ENCODE measurements at places on chromosomes 16 and 17.

DNA sequence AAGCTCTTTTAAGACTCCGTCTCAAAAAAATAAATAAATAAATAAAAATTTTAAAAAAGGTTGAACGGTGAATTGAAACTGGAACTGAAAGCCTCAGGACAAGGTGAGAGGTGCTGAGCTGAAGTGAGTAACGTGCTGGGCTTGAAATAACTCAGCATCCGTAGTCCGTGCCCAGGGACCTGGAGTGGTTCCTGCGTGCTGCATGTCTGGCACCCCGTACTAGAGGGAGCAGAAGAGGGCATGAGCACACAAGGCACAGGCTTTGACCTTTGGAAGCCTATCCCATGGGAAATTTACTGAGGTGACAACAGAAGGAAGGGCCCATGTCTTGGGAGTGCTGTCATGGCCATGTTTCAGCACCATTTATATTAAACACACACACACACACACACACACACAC, 4.5 kb upstream of the MEIOB start:
- no peak for DNase-seq

- DNase-seq: no peak
Measured at GRCh38 chr17:34081269-34081668, 173.8 kb upstream of the CCL2 start.

- DNase-seq: peak; percentile 71
Measured at GRCh38 chr16:67246081-67246755, 1.1 kb downstream of the FHOD1 start.

GRCh38 chr16:85733155-85733838, 17.6 kb downstream of the C16orf74 start:
- no peak for DNase-seq

- peak; percentile 75 for DNase-seq
Measured at GRCh38 chr16:11411059-11411550, 65.8 kb downstream of the RMI2 start.

DNA sequence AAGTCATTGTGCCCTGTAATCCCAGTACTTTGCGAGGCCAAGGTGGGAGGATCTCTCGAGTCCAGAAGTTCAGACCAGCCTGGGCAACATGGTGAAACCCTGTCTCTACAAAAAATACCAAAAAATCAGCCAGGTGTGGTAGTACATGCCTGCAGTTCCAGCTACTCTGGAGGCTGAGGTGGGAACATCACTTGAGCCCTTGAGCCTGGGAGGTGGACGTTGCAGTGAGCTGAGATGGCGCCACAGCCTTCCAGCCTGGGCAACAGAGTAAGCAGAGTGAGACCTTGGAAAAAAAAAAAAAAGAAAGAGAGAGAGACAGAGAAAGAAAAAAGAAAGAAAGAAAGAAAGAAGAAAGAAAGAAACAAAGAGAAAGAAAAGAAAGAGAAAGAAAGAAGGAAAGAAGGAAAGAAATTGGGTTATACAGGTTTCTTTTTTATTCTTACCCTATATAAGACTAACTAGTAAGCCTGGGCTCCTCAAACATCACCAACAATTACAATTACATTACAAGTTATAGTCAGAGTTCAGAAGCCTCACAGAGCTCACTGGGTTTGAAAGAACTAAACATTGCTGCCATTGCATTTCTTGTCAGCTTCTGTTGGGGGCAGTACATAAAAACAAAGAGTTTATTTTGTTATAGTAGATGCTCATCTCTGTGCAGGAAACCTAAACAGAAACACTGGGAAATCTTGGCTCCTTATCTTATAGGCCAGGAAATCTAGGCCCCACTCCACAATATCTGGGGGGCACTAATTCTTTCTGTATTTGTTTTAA, 6.7 kb upstream of the ABCA9 start:
- DNase-seq: no peak

DNA sequence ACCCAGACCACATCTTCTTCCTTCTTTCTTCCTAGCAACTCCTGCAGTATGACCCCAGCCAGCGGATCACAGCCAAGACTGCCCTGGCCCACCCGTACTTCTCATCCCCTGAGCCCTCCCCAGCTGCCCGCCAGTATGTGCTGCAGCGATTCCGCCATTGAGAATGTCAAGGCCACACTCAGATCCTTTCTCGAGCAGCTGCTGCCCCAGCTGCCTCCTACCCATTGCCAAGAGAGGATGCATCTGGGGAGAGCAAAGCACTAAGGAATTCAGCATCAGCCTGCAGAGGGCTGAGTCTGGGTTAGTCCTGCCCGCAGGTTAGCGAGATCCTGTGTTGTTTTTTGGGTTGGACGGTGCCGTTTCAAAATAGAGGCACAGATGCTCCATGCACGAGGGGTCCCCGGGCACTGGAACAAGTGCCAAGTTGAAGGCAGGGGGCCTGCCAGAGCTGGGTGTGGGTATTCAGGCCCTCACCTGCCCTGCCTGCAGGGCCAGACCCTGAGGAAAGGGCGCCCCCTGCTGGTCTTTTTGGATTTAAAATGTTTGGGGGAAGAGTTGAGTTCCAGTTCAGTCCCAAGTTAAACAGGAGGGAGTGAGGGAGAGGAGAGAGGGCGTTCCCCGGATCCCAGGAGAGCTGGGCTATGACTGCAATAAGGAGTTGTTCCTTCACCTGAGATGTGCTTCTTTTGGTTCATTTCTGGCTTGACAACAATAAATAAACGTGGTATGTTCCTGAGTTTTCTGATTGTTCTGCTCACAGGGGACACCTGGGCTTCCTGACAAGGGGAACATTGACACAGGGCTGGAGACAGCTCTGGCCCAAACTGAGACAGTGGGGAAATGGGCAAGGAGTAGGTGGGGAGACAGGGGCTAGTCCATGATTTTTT, 4.9 kb downstream of the CDK3 start:
- peak; percentile 90 for DNase-seq

DNA sequence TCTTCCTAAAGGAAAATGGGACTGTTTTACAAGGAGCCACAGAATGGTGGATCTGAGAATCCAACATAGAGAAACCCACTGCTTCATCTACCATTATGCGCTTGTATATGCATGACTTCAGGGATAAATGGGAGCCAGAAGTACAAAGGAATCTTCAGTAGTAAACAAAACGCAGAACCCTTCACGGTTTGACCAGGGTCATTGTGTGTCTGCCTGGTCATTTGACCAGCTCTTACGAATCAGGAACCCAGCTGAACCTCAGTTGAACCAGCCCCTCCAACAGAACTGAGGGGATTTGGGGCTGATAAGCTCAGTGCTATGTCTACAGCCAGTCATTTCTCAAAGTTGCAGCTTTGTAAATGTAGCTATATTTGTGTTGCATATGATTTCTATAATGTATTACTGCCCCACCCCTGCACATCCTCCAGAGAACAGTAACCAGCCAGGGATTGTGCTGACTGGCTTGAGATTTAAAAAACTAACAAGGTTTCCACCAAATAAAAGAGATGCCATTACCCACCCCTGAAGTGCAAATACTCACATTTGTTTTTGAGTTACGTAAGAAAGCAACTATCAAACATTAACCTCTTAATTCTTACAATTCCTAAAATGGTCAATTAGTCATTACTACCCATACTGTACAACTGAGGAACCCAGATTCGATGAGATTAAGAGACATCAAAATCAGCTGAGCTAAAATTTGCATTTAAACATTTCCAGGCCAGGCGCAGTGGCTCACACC, 6.3 kb downstream of the CMTM4 start:
- no peak for DNase-seq

DNA sequence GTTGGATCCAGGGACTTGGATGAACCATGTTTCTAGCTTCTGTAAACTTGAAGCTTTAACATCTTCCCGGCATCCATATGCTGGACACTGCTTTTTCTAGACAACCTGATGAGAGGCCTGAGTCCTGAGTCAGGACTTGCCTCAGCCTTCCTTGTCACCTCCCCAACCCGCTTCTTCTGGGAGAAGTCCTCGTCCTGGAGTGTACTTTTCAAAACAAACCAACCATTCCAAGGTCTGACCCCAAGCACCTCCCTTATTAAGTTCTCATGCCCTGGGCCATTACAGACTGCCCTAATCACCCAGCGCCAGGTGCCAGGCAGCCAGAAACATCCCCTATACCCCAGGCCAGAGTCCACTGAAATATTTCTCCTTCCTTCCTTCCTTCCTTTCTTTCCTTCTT, 59.4 kb downstream of the CLEC19A start:
- DNase-seq: no peak

- no peak for DNase-seq
Measured at GRCh38 chr17:55728833-55729232, 6.2 kb upstream of the TMEM100 start.

DNA sequence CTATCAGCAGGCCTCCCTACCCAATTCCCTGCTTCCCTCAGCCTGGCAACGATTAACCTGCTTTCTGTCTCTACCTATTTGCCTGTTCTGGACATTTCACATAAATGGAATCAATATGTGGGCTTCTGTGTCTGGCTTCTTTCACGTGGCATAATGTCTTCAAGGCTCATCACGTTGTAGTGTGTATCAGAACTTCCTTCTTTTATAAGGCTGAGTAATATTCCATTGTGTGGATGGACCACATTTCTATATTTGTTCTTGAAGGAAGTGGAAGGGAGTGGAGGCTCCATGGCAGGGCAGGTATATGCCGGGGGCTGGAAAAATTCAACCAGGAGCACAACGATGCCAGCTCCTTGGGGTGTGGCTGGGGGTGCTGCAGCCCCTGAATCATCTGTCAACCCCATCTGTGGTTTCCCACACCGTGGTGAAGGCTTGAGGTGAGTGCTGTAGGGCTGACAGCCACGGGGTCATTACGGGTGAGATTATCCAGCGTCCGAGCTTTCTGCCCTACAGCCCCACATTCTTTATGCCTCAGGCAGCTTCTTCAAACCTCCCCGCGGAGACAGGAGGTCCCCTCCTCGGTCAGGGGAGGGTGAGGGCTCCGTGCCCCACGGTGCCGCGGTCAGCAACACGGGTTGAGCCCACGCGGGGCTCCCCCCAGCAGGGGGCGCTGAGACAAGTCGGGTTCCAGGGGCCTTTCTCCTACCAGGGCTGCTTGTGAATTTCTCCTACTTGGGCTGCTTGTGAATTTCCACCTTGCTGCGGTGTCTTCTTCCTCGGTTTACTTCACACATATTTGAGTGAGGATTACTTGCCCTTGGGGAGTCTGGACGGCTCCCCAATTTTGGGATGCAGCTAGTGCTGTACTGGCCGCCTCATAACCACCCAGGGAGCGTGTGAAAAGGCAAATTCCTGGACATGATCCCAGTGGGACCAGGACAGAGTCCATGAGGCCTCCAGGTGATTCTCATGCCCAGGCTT, 18.3 kb upstream of the WFIKKN2 start:
- no peak for DNase-seq

DNA sequence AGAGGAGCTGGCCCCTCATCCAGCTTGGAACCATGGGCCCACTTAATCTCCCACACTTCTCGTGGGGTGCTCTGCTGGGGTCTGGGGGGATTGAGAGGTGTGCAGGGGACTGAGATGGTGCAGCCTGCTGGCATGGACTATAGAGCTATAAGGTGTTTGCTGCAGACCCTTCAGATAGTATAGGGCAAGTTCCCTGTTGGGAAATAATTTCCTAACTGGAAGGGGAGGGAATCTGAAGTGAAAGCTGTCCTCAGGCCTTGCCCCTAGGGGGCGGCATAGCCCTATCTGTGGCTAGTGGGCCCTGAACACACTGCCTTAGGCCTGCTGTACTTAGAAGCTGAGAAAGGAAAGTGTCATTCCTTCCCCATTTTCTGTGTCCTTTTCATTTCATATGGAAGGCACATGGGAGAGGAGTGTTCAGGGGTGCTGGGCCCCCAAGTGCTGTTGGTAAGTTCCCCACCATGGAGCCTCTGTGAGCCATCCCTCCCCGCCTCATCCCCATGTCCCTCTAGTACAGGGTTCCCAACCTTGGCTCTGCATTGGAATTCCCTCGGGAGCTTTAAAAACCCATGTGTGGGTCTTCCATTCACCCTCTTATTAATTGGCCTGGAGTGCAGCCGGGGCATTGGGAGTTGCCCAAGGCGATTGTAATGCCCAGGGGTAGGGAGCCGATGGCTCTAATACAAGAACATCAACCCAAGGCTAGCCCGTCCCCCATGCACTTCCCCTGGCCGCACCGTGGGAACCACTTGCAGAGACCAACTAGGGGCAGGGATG, 19.7 kb downstream of the GOSR2 start:
- peak; percentile 43 for DNase-seq

DNA sequence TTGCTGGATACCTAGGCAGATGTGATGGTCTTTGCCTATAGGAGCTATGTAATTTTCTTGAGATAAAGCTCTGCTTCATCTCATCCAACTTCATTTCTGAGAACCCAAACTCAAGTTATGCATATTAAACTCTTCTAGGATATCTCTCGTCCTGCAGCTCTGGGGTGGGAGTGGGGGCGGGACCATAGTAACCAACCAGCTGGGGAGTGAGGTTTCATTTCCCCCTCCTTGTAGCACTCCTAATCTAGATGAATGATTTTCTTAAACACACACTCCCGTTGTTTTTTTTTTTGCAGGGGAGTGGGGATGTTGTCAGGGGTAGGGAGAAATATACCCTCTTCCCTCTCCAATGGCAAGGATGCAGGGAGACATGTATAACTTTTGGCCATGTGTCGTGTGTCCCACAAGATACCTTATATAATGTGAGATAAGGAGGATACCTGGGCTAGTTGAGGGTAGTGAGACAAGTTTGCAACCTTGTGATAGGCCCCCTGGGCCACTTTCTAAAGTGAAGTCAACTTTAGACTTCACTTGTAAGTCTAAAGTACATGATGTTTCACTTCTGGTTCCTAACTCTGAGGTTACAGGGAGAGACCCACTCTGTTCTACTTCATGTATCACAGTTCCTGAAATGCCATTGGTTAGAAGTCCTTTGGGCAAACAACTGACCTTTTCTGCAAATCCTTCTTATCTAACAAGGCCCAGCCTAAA, 10.5 kb upstream of the HEATR6 start:
- DNase-seq: no peak

DNA sequence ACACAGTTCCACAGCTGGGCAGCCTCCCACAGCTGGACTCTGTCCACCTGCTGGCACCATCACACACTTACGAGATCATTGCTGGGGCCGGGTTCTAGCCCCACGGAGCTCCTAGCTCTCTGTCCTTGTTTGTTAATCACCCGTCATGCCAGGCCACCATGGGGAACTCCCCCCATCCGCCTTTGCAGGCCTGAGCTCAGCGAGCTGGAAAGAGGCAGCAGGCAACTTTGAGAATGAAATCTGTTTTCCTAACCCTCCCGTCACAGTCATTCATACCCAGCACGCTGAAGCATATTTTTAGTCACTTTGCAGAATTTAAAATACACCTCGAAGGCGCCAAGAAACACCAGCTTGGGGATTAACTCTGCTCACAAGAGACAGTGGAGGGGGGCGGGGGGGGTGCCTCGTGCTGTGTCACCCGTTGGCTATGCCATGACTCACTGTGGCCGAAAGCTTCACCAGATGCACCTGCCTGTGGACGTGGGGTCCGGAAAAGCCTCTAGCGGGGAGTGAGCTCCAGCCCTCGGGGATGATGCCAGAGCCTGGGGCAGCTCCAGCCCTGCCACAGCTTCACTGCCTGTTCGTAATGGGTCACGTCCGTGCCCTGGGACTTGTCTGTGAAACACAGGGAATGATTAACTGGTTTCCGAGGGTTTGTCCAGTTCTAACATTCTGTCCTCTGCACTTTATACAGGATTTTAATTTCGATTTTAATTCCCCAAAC, 1.4 kb upstream of the SPNS2 start:
- no peak for DNase-seq

GRCh38 chr17:77802811-77803220, 155.7 kb upstream of the TNRC6C start:
- peak; percentile 70 for DNase-seq
